ENCODE measurements at places on chromosomes 6 and 20.
A peak's percentile ranks its signal among the peaks of the same experiment; 100 is the strongest.

DNA sequence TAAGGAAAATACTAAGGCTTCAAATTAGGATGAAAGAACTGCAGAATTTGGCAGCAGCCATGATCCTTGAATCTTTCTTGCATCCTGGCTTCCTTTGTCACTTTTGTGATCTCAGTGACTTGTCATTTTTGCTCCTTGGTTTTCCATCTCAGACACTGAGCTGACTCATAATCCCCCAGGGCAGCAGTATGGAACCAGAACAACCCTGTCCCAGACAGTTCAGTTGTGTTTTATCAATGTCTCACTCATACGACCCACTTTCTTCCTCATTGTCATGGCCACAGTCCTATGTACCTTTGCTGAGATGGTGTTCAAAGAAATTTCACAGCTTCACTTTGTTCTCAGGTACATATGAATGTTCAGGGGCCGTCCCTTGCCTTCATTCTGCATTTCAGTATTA is 488.5 kb upstream of the BTBD3 start:
- no peak for DNase-seq

DNA sequence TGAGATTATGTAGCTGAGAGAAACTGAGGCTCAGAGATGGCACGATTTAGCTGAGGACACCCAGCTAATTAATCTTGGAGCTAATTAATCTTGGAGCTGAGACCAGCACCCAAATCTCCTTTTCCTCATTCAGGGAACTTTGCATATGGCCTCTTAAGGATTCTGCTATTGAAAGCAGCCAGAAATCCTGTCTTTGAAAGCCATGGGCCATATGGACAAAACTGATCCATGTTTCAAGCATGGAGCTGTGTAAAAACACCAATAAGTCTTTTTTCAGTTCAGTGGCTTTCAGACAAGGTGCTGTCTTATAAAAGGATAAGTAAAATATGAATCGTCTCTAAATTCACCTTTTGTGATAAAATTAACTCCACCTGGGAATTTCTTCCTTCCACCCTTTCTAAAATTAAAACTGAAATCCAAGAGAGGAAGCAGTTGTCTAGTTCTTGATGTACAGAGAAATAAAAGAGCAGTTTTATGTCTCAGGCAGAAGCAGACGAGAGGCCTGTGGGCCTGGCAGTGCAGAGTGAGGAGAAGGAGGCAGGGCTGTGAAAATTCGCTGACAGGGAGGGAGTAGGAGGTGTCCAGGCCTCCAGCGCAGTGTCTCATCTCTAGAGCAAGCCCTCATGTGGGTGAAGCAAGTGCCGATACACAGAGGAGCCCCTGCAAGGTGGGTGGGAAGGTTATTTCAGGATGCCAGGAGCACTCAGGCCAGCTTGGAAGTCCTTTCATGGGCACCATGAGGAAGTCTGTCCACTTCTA is 266.9 kb downstream of the UST start:
- DNase-seq: no peak

GRCh38 chr20:39738651-39739050 is 776.5 kb downstream of the DHX35 start:
- no peak for DNase-seq

DNA sequence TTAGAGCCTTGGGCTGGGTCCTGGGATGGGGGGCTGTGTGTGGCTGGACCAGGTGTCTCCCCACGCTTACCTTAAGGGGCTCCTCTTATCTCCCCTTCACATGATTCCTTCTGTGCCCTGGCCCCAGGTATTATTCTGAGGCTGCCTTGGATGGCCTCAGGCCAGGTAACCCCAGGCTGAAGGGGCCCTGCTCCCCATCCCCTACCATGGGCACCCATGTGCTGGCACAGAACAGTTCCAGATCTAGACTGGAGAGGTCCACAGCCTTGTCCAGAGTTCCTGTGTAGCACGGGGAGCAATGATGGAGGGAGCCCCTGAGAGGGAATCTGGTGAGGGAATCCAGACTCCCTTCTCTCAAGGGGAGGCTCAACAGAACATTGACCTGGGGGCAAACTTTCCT is 32.1 kb downstream of the MOCS1 start:
- DNase-seq: no peak

GRCh38 chr6:389622-390021 is 1.9 kb upstream of the IRF4 start:
- DNase-seq: no peak

DNA sequence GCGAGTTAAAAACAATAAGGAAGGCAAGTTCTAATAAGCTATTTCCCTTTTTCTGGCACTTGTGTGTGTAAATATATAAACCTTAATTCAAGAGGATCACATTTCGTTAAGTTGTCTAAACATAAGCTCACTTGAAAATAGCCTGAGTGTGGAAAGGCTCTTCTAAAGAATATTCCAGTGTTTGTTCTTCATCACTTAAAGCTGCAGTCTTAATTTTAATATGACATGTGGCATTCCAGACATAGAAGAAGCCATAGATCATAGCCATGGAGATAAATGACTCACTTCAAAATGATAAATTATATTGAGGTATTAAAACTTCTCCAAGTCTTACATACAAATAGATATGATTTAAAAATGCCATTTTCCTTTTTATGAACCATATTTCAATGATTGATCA is 42.1 kb downstream of the IYD start:
- no peak for DNase-seq

DNA sequence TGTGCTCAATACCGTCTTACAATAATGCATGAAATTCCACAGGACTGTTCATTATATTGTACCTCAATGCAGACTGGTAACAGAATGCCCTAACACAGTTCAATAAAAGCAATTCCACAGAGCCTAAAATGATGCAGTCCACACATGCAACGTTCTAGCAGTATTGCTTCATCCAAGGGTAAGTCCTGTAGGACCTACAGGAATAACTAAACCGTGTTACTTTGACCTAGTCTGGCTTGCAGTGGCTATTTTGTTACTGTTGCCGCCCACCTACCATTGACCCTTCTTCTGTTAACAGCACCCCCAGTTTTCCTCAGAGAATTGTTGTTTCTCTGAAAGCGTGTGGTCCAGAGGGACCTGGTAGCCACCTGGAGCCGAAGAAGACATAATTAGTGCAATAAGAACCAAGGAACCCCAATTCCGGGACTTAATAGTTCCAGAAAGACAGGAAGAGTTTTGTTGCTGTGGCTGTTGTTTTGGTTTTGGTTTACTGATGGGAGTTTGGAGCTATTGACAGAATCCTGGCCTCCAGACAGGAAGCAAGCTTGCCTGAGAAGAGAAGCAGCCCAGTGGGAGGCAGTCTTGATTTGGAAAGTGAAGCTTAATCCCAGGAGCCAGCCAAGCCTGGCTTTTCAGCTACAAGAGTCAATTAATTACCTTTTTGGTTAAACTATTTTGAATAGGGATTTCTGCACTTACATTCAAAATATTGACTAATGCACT is 91.3 kb downstream of the FRK start:
- no peak for DNase-seq

DNA sequence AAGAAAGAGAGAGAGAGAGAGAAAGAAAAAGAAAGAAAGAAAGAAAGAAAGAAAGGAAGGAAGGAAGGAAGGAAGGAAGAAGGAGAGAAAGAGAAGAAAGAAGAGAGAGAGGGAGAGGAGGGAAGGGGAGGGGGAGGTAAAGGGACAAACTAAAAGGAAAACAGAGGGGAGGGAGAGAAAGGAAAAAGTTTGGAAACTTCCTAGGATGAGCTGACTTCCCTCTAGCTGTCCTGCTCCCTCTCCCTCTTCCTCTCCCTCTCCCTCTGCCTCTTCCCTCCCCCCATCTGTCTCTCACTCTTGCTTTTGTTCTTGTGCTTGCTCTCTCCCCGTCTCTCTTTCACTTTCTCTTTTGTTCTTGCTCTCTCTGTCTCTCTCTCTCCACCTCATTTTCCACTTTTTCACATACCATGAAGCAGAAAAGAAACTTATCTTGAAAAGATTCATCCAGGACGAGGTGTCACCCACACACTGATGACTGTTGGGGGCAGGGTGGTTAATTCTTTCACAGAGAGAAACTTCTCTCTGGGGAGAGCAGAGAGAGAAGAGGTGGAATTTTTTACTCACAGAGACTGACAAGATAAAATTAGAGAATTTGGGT is 56.4 kb upstream of the DUSP22 start:
- peak; percentile 51 for DNase-seq

DNA sequence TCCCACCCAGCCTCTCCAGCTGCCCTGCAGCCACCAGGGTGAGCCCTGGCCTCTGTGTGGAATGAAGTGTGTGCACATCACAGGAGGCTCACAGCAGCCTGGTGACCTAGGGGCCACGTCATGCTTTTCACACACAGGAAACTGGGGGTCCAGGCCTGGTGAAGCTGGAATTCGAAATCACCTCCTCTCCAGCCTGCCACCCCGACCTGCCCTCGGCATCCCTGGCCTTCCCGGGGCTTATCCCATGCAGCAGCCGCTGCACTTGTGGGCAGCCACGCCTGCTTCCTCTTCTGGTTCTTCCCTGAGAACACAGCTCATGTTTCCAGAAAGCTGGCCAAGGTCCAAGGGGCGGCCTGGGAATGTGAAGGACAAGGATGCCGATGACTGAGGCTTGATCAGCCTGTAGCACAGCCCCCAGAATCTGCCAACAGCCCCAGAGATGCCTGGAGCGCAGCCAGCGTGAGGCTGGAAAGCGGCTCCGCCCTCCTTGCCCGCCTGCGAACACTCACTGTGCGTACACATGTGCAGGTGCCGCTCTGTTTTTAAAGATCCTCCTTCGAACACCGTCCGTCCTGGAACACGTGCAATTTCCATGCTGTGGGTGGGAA is 4.2 kb upstream of the NTSR1 start:
- no peak for DNase-seq

- DNase-seq: no peak
Measured at GRCh38 chr6:113219783-113220182, 637.4 kb upstream of the MARCKS start.

DNA sequence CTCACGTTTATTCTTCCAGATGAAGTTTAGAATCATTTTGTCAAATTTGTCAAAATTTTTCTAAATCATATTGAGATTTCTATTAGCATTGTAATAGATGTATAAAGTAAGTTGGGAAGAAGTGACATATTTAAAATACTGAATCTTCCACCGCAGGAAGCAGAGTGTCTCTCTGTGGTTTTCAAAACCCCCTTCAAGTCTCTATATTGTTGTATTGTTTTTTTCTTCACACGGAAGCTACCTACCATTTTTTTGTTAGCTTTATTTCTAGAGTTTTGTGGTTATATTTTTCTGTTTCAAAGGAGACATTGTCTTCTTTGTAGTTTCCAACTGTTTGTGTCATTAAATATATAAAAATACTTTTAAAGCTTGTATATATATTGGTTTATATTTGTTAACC is 188.6 kb downstream of the ZDHHC14 start:
- no peak for DNase-seq
